ENCODE measurements at places on chromosomes 12 and 14.

GRCh38 chr12:62516927-62517326, 50.3 kb downstream of the MON2 start:
- DNase-seq: no peak

DNA sequence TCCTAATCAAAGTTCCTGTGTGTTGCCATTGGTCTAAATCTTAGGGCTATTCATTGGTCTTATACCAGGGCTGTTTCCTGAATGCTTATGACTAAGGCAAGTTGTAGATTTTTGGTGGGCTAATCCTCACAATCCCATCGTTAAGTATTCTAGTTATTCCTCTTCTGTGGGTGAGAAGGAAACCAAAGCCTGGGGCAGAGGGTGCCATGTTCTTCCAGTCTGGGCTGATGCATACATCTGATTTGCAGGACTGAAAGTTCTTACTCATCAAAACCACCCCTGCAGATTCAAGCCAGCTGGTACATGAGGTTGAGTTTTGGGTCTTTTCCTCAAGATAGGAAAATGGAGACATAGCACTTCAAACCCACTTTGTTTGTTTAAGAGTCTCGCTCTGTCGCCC, 25.7 kb downstream of the PPP1CC start:
- DNase-seq: no peak

DNA sequence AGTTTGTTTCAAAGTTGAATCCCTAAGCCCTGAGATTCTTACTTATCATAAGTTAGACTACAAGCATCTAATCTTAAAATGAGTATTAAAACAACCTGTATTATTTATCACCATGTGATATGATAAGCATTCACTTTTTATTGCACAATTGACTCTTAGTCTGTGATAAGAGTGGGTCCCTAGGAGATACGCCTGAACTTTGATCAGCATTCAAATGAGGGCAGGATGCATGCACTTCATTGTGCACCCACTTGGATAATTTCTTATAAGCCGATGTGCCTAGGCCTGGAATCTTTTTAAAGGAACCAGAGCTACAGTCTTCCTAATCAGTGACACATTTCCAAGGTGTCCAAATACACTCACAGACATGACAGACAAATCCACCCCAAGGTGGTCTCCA, 31.4 kb upstream of the SPTLC2 start:
- no peak for DNase-seq

GRCh38 chr12:1830981-1831963, 10.9 kb downstream of the LRTM2 start:
- DNase-seq: no peak

DNA sequence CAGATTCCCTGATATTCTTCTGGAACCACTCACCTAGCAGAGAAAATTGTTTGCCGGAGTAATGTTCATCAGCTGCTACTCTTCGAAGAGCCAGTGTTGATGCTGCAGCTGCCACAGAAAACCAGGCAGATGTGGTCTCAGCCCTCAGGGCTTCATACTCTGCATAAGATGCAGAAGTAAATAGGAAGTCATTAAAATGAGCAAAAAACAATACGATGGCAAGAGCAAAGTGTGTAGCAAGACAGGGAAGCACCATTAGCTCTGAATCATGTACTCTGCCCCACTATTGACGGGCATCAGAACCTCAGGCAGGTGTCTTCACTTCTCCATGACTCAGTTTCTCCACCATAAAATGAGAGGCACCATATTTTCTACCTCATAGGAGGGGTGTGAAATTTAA, 991.6 kb upstream of the TMEM132C start:
- no peak for DNase-seq

DNA sequence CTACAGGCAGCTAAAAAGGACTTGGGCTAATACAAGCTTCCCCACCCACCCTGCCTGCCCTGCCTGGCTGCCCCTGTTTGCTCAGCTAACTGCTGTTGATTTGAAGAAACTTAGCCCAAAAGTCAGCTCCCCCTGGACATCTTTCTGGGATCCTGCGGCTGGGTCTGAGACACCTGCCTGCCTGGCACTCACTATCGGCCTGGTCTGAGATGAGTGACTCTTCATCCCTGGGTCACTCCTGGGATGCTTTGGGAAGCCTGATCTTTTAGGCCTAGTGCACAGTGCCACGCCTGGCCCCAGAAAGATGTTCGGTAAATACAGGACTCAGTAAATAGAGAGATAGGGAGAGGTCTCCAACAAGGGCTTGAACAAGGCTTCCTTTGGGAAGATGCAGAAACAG, 211.3 kb upstream of the DIO3 start:
- no peak for DNase-seq

- no peak for DNase-seq
Observed at GRCh38 chr12:98401427-98401826, 114.0 kb upstream of the TMPO start.

DNA sequence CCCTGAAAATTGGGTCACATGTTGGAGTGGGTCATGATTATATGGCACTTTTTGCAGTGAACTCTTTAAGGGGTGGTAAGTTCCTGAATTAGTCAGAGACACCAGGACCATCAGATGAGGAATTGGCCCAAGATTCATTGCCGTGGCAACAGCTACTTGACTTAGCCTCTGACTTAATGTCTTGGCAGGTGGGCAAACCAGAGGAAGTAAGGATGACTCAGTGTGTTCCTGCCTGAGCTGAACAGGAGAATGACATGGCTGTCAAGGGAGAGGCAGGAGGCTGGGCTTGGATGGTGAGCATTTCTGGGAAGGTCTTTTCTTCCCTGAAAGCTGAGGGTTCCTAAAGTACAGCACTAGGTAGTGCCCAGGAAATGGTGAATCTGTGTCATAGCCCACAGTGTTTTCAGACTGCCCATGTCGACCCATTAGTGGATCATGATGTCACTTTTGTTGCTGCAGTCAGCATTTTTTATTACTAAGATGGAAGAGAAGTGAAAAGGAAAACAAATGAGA, 170.1 kb upstream of the PWP1 start:
- no peak for DNase-seq

- DNase-seq: no peak
Observed at GRCh38 chr14:75711796-75712211, 50.8 kb downstream of the TTLL5 start.

DNA sequence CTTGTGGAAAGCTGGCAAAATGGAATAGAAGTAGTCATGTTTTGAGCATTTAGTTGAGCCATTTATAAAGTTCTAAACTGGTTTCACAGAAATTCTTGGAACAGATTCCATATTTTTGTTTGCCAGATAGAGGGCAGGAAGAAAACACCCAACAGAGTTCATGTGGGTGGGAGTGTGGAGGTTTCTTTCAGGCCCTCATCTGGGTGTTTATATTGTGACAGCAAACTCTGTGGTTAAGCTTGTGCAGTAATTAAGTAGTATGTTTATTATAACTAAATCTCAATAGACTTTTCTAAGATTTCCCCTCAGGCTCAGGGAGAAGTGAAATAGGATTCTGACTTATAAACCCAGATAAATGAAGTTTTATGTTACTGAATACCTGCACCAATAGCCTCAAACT, 57.4 kb downstream of the SPPL3 start:
- no peak for DNase-seq

- DNase-seq: no peak
Observed at GRCh38 chr12:53122961-53123468, 19.7 kb downstream of the SOAT2 start.

All from stimulated activated CD4-positive, alpha-beta T cell treated with anti-CD3 and anti-CD28 coated beads, Interleukin-1b, Interleukin-23, amount 100 ng/mL, for 1 hour (primary cell).